ENCODE measurements at places on chromosomes 1 and 21. TPM values are rescaled to one million over a fixed set of nuclear protein-coding genes. Genes with fewer than 3 reads are reported as not detected.

DNA sequence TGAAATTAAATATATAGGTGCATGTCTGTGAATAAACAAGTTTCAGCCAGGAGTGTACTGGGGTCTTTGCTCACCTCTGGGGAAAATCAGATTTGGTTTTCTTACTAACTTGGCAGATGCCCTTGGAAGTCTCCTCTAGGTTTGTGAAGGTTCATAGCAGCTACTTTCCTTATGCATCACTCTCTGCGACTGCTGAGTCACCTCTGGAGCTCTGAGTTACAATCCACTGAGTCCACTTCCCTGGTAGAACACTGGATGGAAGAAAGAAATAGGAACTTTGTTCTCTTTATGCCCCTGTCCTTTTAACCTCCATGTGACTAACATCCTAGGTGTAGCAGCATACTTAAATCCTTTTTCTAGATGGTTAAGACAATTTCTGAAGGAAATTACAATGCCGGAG is 4.4 kb upstream of the FASLG start:
- no peaks in the 10 kb centered on the region for H3K36me3 ChIP-seq
- H3K27ac ChIP-seq, result no peak overlapping the region
- no peak for DNase-seq
- H3K4me1 ChIP-seq, result no peaks in the 10 kb centered on the region
- H3K4me3 ChIP-seq, result no peak overlapping the region

GRCh38 chr1:12452262-12452661 is 165.7 kb downstream of the DHRS3 start:
- peak overlapping the region; percentile 14 for H3K27ac ChIP-seq
- peaks cover 9% of the 10 kb centered on the region for H3K36me3 ChIP-seq
- H3K27me3 ChIP-seq, result no peaks in the 10 kb centered on the region
- H3K4me1 ChIP-seq, result peaks cover 39% of the 10 kb centered on the region
- no peak for DNase-seq

GRCh38 chr1:235060607-235061470 is 67.8 kb downstream of the TOMM20 start:
- no peak overlapping the region for H3K4me3 ChIP-seq
- no peaks in the 10 kb centered on the region for H3K36me3 ChIP-seq
- DNase-seq, result no peak
- H3K4me1 ChIP-seq, result no peaks in the 10 kb centered on the region

DNA sequence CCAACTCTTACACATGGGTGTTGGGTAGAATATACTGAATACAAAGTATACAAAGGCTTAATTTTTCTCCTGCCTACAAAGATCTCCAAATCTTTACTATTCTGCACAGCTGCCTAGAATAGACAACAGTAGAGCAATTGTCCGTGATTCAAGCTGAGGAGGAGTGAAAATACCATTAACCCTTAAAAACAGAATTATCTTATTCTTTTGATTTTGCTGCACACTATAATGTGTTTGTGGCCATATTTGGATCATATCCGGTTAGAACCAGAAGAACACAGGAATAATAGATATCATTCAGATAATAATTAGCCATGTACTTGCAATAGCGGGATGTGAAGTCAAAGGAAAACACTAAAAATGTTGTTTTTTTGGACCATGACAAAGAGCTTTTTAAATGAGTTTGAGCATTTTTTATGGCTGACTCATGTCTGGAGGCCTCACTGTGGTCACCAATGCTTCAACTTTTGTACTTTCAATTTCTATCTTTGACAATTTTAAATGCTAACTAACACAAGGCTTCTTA is 197.6 kb upstream of the FOXD3 start:
- H3K4me3 ChIP-seq, result no peak overlapping the region
- no peak overlapping the region for H3K27ac ChIP-seq
- no peaks in the 10 kb centered on the region for H3K4me1 ChIP-seq
- DNase-seq, result no peak
- H3K36me3 ChIP-seq, result no peaks in the 10 kb centered on the region

- DNase-seq, result no peak
- no peak overlapping the region for H3K4me3 ChIP-seq
- no peaks in the 10 kb centered on the region for H3K36me3 ChIP-seq
- H3K27ac ChIP-seq, result peak overlapping the region; percentile 27
These were observed 53.9 kb upstream of the LBR start for GRCh38 chr1:225481738-225482137.

GRCh38 chr1:237713916-237714315 is 176.8 kb downstream of the ZP4 start:
- DNase-seq, result no peak
- H3K27me3 ChIP-seq, result no peaks in the 10 kb centered on the region
- H3K4me3 ChIP-seq, result no peak overlapping the region
- peaks cover 1% of the 10 kb centered on the region for H3K4me1 ChIP-seq

DNA sequence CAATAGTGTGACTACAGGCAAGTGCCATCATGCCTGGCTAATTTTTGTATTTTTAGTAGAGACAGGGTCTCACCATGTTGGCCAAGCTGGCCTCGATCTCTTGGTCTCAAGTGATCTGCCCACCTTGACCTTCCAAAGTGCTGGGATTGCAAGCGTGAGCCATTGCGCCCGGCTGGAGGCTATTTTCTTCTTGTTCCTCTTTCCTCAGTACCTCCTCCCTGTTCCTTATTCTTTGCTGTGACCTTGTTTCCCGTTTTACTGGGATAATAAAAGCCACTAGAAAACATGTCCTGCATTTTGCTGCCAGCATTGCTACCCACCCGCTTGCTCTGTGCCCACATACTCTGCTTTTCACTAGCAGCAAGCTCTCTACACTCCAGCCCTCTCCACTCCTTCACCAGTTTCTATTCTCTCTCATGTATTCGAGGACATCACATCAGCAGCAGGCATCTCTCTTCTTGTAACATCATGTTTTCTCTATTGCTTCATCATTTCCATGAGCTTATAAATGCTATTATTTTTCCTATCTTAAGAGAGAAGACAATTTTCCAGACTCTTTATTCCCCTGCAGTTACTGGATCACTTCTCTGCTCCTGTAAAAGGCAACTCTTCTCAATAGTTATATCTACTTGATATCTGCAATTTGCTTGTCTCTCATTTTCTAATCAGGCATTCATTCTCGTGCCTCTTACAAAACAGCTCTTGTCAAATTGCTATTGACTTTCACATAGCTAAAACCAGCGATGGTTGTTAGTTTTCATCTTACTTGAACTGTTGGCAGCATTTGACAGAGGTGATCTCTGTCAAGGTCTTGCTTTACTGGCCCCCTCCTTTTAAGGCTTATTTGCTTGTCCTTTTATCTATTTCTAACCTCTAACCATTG is 34.5 kb upstream of the C21orf91 start:
- DNase-seq, result no peak
- no peak overlapping the region for H3K27ac ChIP-seq
- no peak overlapping the region for H3K4me3 ChIP-seq

GRCh38 chr1:205183676-205184335 is 27.7 kb downstream of the DSTYK start:
- H3K27ac ChIP-seq, result peak overlapping the region; percentile 19
- H3K27me3 ChIP-seq, result no peaks in the 10 kb centered on the region
- peaks cover 5% of the 10 kb centered on the region for H3K4me1 ChIP-seq
- H3K36me3 ChIP-seq, result no peaks in the 10 kb centered on the region
- no peak for DNase-seq
- H3K4me3 ChIP-seq, result no peak overlapping the region

- H3K4me3 ChIP-seq, result no peak overlapping the region
- no peaks in the 10 kb centered on the region for H3K4me1 ChIP-seq
- no peaks in the 10 kb centered on the region for H3K36me3 ChIP-seq
- no peaks in the 10 kb centered on the region for H3K27me3 ChIP-seq
- no peak for DNase-seq
These were observed 133.7 kb downstream of the PTPRU start for GRCh38 chr1:29370067-29370466.

- no peaks in the 10 kb centered on the region for H3K4me1 ChIP-seq
- DNase-seq, result no peak
- H3K27ac ChIP-seq, result no peak overlapping the region
- H3K4me3 ChIP-seq, result no peak overlapping the region
- H3K36me3 ChIP-seq, result no peaks in the 10 kb centered on the region
- H3K27me3 ChIP-seq, result no peaks in the 10 kb centered on the region
These were observed 257.6 kb upstream of the USP24 start for GRCh38 chr1:55472784-55473183.

DNA sequence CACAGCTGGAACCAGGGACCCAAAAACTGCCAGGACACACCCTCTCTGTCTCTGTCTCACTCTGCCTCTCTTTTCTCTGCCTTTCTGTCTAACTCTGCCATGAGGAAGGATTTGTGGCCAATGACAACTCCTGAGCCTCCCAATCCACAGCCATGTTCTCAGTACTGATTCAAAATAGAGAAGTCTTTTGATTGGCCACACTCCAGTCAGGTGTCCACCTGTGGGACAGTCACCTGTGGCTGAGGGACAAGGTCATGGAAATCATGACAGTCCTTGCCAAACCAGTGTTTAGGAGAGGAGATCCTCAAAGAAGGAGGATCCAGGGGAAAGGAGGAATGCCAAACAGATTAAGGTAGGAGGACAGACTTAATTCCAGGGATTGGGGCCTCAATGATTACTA is 15.8 kb downstream of the TINAGL1 start:
- no peak overlapping the region for H3K4me3 ChIP-seq
- peaks cover 36% of the 10 kb centered on the region for H3K4me1 ChIP-seq
- H3K27ac ChIP-seq, result no peak overlapping the region
- no peaks in the 10 kb centered on the region for H3K36me3 ChIP-seq
- DNase-seq, result peak; percentile 7
- H3K27me3 ChIP-seq, result no peaks in the 10 kb centered on the region

DNA sequence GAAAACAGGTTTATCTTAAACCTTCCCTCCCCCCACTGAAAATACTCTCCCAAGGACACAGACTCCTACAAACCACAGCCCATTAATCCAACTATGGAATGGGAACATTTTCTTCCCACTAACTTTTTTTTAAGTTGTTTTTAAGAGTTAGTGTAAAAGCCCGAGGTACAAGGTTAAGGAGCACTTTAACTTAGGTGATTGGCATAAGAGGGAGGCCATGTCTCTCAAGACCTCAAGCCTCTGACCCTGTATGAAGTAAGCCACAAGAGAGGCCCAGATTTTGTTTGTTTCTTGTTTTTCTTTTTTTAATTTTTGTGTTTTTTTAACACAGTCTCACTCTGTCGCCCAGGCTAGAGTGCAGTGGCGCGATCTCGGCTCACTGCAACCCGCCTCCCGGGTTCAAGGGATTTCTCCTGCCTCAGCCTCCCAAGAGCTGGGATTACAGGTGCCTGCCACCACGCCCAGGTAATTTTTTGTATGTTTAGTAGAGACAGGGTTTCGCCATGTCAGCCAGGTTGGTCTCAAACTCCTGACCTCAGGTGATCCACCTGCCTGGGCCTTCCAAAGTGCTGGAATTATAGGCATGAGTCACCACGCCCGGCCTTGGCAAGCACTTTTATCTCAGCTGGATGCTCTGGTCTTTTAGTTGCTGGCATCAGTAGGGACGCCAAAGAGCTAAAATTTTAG is 14.4 kb downstream of the ARMH1 start:
- H3K36me3 ChIP-seq, result no peaks in the 10 kb centered on the region
- H3K4me1 ChIP-seq, result no peaks in the 10 kb centered on the region
- no peaks in the 10 kb centered on the region for H3K27me3 ChIP-seq

GRCh38 chr1:47405697-47406096 is 10.4 kb upstream of the FOXE3 start:
- no peak for DNase-seq
- no peak overlapping the region for H3K27ac ChIP-seq
- H3K4me3 ChIP-seq, result no peak overlapping the region
- H3K36me3 ChIP-seq, result no peaks in the 10 kb centered on the region
- H3K4me1 ChIP-seq, result no peaks in the 10 kb centered on the region

Gene CD247
- total RNA-seq, result 7.4 TPM

Gene KRTAP13-2
- not detected for total RNA-seq

Gene KCNJ9
- total RNA-seq, result not detected

Gene CASQ2
- total RNA-seq, result 0.53 TPM

Gene FAM72C
- not detected for total RNA-seq

Gene OR14I1
- total RNA-seq, result not detected

Gene RCC2
- 54.5 TPM for total RNA-seq

Gene PDE9A
- 448 TPM for total RNA-seq

Gene RXFP4
- not detected for total RNA-seq

Gene CD48
- total RNA-seq, result 7.5 TPM

Gene KRTAP7-1
- not detected for total RNA-seq

Gene SELL
- 0.35 TPM for total RNA-seq

Gene DNTTIP2
- total RNA-seq, result 27.2 TPM

Gene EPS15
- total RNA-seq, result 63.2 TPM

Gene LCA5L
- total RNA-seq, result 2.0 TPM

Gene FHL3
- 3.3 TPM for total RNA-seq

Gene ZBTB8B
- 0.13 TPM for total RNA-seq

Gene NECTIN4
- total RNA-seq, result 0.54 TPM

Gene SEC22B
- 34.2 TPM for total RNA-seq

Gene S100A10
- 90.0 TPM for total RNA-seq

Gene KRTAP6-3
- total RNA-seq, result not detected

All from Peyer's patch (tissue), 4 donors.